Muscle of arm (tissue), 14 donors: ENCODE measurements at places on chromosomes 7 and 10.

DNA sequence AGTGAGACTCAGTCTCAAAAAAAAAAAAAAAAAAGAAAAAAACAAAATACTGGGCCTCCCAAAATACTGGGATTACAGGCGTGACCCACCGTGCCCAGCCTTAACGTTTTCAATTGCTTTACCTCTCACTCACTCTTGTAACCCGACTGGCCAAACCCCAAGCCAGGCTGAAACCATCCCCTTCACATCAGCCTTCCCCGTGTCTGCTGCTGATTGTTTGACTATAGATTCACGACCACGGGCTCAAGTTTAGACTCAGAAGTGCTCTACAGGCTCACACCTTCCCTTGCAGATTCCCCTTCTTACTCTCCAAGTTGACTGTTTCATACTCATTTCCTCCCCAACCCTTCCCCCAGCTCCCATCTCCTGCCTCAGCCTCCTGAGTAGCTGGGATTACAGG is 22.3 kb downstream of the TYW1 start:
- DNase-seq: no peak

DNA sequence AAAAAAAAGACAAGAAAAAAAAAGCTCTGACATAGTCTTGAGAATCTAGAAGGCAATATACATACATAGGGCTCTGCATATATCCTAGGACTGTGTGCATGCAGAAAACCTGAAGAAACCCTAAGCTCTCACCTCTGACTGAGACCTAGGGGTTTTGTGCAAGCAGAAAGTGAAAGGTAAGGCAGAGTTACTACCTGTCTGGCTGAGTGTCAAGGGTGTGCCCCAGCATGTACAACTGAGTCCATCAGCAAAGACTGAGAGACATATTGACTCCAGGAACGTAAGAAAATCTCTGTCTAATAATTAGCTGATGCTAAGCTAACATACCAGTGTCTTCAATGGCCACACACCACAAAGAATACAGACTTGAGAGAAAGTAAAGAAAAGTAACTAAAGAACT is 16.3 kb upstream of the HNRNPH3 start:
- DNase-seq: no peak

DNA sequence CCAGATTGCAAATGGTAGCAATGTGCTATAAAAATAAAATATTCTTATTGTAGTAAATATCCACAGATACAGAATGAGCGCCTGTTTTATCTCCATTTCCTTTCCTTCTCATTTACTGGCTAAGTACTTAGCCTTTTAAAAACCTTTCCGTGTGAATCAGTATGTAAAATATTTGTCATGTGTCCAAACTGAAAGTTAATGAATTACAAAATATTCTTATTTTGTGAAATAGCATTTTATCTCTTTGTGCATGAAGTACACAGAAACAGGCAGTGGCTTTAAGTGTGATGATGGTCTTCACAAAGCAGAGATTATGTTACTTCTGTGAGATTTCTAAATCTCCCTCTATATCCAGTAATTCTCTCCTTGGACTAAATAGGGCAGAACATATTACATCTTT is 56.7 kb upstream of the KIAA1217 start:
- DNase-seq: no peak

DNA sequence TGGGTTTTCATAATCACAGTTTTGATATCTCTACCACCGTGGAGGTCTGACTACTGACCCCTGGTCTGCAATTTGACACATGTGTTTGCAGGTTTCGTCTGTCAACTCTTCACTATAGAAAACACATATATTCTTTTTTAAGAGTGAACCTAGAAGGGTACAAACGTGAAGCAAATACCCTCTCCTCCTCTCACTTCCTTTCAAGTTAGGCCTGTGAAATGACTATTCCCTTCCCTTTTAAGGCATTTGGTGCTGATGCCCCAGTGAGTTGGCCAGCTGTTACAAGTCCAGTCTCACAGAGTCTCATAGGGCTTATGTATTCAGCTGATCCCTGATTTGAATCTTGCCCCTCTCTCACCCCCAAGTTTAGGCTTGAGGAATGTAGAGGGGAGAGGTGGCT is 742.0 kb upstream of the IGFBP3 start:
- no peak for DNase-seq

DNA sequence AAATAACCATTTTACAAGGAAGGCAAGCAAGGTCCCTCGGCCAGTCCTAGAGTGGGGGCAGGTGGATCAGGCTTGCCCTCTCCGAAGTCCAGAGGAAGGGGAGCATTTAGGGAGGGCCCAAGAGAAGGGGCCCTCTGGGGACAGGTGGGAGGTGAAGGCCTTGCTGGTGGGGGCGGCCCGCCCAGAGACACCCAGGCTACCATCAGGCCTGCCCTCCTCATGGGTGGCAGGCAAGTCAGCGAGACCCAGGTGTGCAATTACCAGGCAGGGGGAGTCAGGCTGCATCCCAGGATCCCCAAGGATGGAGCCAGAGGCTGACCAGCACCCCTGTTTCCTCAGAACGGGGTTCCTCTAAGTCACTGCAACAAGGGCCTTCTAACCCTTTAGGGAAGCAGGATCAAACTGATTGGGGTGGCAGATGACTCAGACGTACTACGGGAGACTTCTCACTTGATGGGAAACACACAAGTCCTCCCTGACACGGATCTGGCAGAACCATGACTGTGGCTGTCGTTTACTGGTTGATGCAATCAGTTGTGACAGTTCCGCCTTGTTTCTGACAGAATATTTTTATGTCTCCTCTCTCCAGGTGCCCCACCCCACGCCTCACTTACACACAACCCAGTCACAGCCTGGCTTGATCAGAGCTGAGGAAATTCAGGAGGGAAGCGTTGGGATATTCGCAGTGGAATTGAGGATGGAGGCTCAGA is 8.2 kb downstream of the LOXL4 start:
- no peak for DNase-seq

- no peak for DNase-seq
Measured at GRCh38 chr7:157522954-157523353, 186.2 kb downstream of the DNAJB6 start.

DNA sequence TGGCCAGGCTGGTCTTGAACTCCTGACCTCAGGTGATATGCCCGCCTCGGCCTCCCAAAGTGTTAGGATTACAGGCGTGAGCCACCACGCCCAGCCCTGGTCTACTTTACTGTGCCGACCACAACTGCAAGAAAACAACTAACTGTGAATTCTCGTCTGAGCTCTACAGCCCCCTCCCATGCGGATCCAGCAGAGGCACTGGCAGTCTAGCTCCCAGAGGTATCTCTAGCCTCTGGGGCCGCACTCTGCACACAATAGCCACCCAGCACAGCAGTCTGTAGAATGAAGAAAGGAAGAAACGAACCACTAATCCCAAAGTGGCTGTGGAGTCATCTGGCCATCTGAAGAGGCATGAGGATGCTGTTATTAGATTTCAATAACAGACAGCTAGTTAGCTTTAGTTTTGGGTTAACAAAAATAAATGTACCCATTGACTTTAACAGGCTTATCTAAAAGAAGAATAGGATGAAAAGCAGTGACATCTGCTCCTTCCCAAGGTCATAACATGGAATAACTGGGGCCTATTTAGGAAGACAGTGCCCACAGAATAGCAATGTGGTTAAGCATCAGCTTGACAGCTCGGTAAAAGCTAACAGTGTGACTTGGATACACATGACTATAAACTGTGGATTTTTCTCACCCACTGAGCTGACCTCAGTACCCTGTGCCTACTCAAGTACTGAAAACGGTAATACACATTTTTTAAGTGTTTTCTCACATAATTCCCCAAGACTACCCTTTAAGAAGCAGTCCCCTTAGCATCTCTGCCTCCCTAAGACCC is 131.9 kb downstream of the TNS3 start:
- no peak for DNase-seq

GRCh38 chr10:60878224-60878623 is 65.8 kb downstream of the RHOBTB1 start:
- no peak for DNase-seq

- no peak for DNase-seq
Measured at GRCh38 chr10:42428534-42428933, 209.8 kb downstream of the ZNF33B start.

DNA sequence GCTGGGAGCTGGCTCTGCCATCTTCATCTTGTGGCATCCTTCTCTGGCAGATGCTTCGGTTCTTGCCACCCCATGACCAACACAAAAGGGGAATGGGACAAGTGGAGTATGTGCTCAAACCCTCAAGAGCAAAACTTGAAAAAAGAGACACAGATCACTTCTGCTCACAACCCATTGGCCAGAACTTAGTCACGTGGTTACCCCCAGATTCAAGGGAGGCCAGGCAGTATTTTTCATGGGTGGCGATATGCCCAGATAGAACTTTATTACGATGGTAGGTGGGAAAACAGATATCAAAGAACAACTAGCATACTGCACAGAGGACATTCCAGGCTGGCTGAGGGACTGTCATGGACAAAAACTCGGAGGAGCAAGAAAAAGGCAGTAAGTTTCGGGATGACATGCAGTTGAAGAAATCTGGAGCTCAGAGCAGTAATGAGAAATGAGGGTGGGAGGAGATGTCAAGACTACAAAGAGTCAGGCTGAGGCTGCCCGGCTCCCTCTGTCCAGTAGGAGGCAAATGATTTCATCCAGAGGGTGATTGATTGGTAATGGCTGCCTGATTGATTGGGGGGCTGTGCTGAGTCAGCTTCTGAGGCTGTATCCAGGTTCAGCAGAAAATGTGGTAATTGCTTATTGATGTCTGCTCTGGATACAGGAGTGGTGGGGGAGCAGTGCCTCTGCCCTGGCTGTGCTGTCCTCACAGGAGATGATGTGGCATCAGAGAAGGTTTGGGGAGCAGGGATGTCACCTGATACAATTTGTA is 25.3 kb downstream of the COL13A1 start:
- DNase-seq: no peak

- DNase-seq: no peak
Measured at GRCh38 chr7:101241443-101242349, 3.2 kb downstream of the FIS1 start.

- DNase-seq: no peak
Measured at GRCh38 chr10:95819620-95820329, 63.8 kb downstream of the ENTPD1 start.

GRCh38 chr10:3776796-3777571 is 8.0 kb downstream of the KLF6 start:
- peak; percentile 61 for DNase-seq

DNA sequence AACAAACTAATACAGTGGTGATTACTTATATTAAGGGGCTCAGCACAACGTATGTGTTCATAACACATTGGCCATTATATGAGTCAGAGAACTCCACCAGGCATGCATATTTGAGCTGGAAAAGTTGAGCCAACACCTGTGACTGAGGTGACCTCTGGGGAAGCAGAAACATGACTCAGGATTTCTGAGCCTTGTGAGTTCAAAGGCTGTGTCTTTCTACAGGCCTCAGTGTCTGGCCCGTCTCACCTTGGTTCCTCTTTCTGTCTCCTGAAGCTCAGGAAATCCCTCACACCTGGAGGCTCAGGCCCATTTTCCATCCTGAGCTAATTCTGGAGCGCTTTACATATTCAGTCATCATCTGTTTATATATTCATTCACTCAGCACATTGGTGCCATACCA is 230.9 kb upstream of the AGK start:
- DNase-seq: no peak

- peak; percentile 73 for DNase-seq
Measured at GRCh38 chr10:58701405-58702135, 188.9 kb downstream of the BICC1 start.

DNA sequence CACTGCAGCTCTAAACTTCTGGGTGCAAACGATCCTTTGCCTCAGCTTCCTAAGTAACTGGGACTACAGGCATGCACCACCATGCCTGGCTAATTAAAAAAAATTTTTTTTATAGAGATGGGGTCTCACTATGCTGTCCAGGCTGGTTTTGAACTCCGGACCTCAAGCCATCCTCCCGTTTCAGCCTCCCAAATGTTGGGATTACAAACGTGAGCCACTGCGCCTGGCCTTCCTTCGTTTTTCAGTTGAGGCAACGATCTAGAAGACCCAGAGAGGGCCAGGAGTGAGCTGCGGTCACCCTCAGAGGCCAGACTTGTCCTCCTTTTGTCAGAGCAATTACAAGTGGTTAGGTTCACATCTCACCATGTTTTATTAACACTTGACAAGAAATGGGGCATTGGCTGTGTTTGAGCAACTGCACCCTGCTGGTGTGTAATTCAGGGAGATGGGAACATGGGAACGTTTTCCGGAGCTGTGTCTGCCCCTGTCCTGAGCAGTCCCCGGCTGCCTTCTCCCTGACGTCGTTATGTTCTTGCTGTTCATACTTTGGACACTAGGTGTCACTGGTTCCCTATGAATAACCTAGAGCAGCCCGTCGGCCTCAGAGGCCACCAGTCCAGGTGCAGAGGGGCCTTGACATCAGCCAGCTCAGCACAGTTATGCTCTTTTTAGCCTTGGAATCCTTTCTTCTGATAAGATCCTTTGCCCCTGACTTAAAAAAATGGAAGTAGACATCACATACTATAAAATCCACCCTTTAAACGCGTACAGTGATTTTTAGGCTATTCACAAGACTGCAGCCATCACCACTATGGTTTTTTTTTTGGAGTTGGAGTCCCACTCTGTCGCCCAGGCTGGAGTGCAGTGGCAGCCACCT is 375.0 kb downstream of the TYW1 start:
- DNase-seq: peak; percentile 87

DNA sequence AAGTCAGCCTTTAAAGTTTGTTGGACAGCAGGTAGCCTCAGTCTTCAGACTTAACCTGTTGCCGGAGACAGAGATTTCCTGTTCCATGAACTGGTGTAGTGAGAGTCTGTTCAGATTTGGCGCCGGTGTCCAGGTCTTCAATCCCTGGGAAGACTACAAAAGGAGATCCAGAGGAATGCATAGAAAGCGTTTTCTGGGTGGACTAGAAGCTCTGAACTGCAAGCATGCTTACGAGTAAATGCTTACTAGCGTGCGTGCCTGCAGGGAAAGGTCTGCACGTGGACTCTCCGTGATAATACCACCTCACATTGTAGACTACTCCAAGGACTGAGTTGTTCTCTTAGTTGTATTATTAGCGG is 878 bp downstream of the GLRX3 start:
- DNase-seq: no peak

DNA sequence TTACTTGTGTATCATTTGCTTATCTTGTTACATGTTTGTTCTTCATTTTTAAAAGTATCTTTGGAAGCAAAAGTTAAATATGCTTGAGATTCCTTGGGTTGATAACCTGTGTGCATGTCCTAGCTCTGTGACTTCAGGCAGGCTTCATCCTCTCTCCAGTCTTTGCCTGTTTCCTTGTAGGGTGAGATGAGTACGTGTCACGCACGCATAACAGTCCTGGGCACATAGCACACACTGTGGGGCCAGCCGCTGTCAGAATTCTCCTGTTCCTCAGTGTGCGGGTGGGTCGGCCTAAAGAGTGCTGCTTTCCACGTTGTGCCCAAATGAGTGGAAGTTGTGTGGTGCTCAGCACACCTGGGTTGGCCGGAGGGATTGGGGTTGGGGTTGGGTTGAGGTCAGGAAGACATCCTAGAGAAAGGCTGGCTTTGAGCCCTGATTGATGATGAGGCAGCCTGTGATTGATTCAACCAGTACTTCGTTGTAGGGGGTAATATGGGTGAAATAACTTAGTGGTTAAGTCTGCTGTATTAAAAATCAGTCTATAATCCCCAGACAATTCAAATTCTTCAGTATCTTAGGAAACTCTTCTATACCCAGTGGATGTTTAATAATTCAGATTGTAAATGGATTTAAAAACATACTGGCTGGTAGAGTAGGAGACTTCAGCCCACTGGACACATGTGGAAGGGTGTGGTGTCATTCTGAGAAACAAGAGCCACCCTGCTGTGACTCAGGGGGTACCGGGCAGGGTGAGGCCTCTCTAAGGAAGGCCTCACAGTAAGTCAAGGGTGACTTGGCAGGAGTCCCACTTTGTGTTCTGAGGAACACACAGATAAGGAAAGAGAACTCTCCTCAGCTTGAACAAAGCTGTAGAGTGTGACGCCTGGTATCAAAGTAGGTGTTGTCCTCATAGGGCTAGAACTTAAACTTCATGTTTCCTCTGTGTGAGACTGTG is 54.8 kb downstream of the DAGLB start:
- no peak for DNase-seq
